ENCODE measurements at places on chromosomes 11 and 22. TPM values are rescaled to one million over a fixed set of nuclear protein-coding genes. Genes with fewer than 3 reads are reported as not detected.

DNA sequence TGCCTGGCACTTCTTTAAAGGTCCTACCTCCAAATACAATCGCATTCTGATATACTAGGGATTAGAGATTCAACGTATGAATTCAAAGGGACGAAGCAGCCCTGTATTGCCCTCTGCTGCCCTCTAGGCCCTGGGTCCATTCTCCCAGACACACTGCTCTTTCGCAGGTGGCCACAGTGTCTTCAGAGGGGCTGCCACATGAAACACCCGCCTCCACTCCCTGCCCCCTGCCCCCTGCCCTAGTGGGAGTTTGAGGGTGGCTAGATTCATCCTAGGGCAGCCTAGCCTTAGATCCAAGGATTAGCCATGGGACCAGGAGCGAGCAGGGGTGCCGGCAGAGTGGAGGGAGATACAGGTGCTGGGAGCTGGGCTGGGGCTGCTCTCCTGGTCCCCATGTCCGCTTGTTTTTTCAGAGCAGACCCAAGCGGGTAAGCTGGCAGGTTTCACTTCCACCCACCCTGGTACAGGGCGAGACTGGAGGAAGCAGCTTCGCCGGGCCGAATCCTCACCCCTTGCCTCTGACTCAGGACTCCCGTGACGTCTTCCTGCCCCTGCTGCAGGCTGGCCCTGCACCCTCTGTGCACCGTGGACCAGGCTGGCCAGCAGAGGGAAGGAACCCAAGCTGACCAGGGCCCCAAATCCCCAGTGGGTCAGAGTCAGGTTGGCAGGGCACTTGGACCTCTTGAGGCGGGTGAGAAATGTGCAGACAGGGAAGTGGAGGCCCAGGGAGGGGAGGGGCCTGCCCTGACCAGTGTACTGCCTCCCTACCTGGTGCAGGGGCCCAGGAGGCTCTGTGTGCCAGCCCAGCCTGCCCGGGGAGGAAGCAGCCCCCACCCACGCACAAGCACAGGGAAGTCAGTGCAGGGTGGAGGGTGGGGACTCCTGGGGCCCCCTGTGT is 28.4 kb upstream of the HMOX1 start:
- DNase-seq, result peak; percentile 76

DNA sequence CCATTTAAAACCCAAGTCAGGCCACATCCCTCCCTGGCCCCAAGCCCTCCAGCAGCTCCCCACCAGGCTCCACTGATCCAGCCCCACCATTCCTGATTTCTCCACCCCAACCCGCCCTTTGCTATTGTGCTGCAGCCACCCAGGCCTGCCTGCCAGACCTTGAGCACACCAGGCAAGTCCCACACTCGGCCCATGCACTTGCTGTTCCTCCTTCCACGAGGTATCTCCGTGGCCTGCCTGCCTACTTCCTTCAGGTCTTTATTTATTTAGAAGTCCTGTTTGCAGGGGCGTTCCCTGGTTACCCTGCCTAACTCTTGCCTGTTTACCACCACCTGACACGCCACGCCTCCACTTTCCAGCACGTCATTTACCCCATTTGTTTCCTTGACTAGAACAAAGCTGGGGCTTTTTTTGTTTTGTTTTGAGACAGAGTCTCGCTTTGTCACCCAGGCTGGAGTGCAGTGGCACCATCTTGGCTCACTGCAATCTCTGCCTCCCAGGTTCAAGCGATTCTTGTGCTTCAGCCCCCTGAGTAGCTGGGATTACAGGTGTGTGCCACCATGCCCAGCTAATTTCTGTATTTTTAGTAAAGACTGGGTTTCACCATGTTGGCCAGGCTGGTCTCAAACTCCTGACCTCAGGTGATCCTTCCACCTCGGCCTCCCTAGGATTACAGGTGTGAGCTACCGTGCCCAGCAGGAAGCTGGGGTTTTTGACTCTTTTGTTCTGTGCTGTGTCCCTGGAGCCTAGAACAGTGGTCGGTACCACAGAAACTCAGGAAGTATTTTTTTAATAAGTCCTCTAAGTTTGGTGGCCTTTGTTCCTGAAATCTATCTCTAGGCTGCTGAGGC is 6.7 kb downstream of the CENPM start:
- DNase-seq, result peak; percentile 87

CALCB gene
- 5.0 TPM for total RNA-seq

OR8G5 gene
- total RNA-seq, result not detected

DNA sequence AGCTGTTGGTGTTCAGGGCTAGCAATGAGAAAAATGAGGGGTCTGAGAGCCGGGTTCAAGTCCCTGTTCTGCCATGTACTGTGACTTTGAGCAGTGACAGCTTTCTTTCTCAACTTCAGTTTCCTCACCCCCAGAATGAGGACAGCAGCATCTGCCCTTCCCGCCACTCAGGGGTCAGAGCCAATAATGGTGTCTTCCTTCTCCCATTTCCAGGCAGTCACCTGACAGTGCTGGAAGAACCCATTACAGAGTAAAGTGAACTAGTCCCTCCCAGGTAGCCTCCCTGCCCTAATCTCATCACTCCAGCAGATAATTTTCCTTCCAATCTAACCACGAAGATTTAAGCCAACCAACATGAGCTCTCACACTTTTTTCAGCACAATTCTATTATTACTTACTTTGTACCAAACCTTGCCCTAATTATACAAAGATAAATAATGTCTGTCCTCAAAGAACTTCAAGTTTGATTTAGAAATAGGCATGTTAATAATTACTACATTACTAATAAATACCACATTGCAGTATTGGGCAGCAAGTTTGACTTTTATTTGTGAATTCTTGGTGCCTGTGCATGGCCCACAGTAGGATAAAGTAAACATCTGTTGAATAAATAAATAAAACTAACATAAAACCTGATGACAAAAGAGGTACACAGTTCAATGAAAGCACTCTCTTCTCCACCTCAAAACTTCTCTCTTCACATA is 61.0 kb downstream of the SERGEF start:
- no peak for DNase-seq

GRCh38 chr11:32435152-32435480 is 223 bp downstream of the WT1 start:
- DNase-seq, result no peak

- DNase-seq, result no peak
Observed at GRCh38 chr11:106875013-106875412, 143.3 kb downstream of the GUCY1A2 start.

DNA sequence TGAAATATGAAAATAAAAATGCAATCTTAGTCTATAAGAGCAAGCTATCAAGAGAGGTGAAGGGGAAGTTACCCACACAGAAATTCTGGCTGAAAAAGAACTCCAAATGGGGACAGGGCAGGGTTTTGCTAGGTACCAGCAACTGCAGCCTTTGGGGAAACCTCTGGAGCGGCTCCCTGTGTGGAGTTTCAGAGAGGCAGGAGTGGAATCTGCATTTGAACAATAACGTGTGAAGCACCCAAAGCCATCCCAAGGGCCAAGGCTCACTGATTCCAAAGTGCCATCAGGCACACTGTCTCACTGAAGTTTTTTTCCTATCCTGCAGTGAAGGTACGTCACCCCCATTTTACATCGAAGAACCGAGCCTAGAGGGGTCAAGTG is 87.8 kb downstream of the KCNC1 start:
- no peak for DNase-seq

GRCh38 chr11:121236115-121237001 is 56.2 kb upstream of the SC5D start:
- no peak for DNase-seq

SPI1 gene
- 0.36 TPM for total RNA-seq

TOMM22 gene
- 211 TPM for total RNA-seq

DNA sequence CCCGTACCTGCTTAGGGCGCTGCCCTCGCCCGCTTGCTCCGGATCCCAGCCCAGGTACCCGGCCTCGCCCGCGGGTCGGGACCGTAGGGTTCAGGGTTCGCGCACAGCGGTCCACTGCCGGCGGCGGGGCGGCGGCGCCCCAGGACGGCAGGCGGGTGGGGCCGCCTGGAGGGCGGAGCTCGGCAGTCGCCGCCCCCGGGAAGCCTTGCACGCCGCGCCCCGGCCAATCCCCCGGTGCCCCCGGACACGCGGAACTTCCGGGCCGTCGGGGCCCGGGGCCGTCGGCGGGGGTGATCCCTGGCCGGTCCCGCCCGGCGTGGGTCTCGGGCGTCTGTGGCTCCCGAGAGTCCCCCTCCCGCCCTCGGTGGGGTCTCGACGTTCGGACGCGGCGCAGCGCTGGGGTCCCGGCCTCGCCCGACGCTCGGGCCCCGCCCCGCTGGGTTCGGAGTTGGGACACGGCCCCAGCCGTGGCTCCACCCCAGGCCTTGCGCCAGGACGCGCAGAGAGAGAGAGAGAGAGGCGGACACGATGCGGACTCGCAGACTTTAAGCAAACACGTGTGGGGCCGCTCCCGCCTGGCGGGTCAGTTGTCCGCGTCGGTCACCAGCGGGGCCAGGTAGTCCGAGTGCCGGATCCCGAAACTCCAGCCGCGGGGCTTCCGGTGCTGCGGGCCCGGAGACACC is at the start of gene TYMP:
Gene TYMP (minus strand): TSS at position 116 of the 683 bp plus-strand sequence. CDS start 303 bp downstream, outside the sequence.
- peak; percentile 86 for DNase-seq

VSIG2 gene
- total RNA-seq, result 0.31 TPM

MRGPRX4 gene
- not detected for total RNA-seq

GRCh38 chr22:29306835-29307595 is 565 bp downstream of the GAS2L1 start:
- DNase-seq, result no peak

GRCh38 chr11:130179396-130180306 is 20.1 kb downstream of the ST14 start:
- no peak for DNase-seq

BAIAP2L2 gene
- 0.20 TPM for total RNA-seq

HPS4 gene
- 46.9 TPM for total RNA-seq

DNA sequence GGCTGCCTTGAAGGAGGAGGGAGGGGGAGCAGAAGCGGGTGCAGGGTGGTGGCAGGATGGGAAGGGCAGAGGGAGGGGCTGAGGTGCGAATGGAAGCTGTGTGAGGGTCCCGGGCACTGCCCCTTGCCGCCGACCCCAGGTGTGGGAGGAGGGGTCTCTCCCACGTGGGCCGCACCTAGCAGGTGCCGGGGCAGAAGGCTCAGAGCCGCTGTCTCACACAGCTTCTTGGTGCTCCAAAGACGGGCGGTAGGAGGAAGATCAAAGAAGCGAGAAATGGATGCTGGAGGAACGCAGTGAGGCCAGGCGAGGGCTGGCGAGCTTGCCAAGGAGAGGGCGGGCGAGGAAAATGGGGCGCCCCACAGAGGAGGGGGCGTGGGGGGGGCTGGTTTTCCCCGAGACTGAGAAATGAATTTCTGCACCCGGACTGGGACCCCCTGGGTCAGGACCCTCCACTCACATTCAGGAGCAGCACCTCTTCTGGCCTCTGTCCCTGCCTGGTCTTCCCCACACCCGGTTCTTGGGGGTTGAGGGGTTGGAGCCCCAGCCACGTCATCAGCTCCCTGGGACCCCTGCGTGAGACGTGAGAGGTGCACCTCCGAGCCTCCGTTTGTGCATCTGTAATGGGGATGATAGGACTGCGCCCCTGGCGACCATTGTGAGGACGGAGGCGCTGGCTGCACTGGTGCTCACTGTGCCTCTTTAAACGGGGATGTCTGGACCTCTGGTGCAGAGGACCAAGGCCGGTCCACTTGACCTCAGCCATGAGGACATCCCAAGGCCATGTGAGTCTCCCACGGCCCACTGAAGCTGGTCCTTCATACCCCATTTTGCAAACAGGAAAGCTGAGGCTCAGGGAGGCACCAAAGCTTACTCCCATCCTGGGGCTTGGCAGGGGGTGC is 16.8 kb downstream of the LSP1 start:
- no peak for DNase-seq

NUDT8 gene
- total RNA-seq, result 31.0 TPM

NPTXR gene
- 0.88 TPM for total RNA-seq

GVQW3 gene
- total RNA-seq, result 2.0 TPM

OR51F1 gene
- total RNA-seq, result not detected

ALDH3B2 gene
- total RNA-seq, result not detected

Data from activated naive CD8-positive, alpha-beta T cell treated with anti-CD3 and anti-CD28 coated beads for 36 hours (primary cell).